ENCODE measurements at places on chromosomes 1 and 21.
A peak's percentile ranks its signal among the peaks of the same experiment; 100 is the strongest.

- DNase-seq = no peak
Observed at GRCh38 chr1:36572906-36573305, 90.2 kb upstream of the CSF3R start.

- no peak for DNase-seq
Observed at GRCh38 chr1:215523906-215524305, 43.2 kb upstream of the KCTD3 start.

DNA sequence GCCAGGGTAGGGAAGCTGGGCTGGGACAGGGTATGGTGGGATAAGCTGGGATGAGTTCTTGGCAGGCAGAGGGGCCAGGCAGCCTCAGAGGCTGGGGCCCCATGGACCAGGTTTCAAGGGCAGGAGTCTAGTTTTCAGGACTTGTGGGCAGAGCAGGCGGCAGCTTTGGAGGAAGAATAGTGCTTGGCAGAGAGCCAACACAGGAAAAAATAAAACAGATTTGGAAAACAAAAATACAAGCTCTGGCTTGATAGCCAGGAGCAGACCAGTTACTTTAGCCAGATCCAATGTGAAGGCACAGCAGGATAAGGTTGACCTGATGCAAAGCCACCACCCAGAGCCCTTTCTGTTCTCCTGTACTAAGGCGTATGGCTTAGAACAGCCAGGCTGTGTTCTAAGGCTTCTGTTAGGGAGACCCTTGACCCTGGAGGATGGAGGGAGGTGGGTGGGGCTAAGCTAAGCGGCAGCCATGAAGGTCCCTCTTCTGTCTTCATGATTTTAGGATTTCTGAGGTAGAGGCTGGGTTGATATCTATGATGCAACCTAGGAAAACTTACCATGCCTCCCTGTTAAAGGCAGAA is 5.5 kb downstream of the TRAF5 start:
- no peak for DNase-seq

GRCh38 chr1:25617625-25618432 is 1.2 kb downstream of the MAN1C1 start:
- peak; percentile 56 for DNase-seq

DNA sequence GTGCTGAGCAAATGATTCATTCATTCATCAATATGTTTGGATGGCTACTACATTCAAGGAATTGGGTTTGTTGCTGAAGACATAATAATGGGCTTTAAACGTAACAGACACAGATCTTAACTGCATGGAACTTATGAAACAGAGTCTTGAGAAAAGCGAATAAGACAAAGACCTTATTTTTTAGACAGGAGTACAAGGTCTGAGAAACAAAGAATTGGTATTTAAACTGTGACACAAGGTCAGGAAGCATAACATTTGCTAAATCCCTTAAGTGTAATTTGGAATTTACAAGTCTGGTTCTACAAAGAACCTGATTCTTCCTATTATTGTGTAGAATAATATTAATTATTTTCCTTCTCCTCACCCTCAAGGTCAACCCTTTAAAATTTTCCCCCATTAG is 565.4 kb upstream of the RGS18 start:
- no peak for DNase-seq

DNA sequence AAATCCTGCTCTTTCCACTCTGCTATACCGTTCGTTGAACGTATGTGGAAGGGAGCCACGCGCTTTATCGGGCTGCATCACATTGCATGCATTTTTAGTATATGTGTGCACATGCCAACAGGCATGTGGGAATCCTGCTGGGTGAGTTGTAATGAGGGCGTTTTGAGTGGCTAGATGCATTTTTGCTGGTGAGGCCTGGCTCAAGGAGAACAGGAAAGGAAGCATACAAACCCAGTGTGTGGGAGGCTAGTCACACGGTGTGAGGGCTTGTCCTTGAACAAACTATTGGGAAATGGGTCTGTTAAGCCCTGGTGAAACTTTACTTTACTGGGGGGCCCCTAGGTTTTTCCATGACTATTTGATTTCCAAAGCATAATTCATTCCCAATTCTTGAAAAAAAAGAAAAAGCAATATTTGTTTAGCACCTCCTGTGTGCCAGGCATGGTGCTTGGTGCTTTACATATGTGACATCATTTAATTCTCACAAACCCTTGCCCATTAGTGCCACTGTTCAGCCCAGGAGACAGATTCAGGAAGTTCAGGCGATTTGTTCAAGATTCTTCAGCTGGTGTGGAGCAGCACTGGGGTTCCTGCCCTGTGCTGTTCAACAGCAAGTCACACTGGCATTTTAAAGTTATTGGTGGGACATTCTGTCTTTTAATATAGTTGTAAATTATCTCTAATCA is 25.6 kb upstream of the JUN start:
- no peak for DNase-seq

GRCh38 chr1:159581422-159581821 is 6.2 kb upstream of the APCS start:
- DNase-seq = no peak

- no peak for DNase-seq
Observed at GRCh38 chr1:27755865-27756264, 17.2 kb upstream of the STX12 start.

DNA sequence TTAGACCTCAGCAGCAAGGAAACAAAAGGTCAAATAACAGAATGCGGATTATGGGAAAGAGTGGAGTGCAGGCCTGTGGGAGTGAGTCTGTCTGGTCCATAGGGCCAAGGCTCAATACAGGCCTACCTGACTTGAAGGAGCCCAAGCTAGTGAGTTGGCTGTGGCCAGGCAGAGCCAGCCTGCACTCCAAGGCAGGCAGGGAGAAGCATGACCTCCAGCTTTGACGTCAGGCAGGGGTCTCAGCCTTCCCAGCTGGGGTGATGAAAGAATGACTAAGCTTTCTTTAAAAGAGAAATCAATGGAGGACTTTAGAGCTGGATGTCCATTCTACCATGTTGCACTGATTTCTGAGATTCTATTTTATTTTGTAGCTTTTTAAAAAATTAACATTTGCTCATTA is 62.8 kb downstream of the RHOU start:
- DNase-seq = no peak

GRCh38 chr1:115356356-115356755 is 18.3 kb upstream of the NGF start:
- DNase-seq = no peak

- DNase-seq = no peak
Observed at GRCh38 chr1:170680428-170680827, 16.5 kb downstream of the PRRX1 start.

DNA sequence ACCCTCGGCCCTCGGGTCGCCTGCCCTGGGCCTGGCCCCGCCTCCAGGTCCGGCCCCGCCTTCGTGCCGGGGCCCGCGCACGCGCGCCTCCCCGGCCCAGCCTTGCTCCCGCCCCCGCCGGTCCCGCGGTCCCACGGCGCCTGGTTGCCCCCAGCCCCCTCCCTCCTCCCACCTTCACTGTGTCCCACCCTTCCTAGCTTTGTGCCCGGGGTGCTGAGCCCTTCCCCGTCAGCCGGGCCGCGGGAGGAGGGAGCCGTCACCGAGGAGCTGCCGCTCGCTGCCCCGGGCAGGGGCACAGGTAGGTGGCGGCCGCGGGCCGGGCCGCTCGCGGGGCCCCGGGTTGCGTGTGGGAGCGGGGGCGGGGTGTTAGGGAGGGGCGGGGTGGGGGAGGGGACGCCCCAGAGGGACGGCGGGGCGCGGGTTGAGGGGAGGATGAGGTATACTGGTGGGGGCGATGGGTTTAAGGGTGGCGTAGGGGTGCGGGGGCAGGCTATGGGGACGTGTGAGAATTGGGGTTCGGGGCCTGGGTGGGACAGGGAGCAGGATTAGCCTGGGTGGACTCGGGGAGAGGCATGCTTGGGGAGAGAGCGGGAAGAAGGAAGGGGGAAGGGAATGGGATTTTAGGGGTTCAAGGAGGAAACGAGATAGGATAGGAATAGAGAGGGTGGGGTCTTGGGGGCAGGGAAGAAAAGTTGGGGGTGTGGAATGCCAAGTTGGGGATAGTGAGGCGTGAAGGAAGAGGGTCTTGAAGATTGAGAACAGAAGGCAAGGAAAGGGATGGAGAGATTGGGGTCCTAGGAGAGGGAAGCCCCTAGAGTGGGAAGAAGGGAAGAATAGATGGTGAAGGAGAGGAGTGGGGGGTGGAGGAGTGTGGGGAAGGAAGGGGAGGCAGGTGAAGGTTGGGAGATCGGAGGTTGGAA is at the start of gene LRRC42:
Gene LRRC42 (plus strand): TSS at position 99 of the 920 bp plus-strand sequence. CDS start 5,650 bp downstream, outside the sequence.
- DNase-seq = no peak

- DNase-seq = no peak
Observed at GRCh38 chr1:191453487-191453886, 704.8 kb upstream of the RGS18 start.

- DNase-seq = no peak
Observed at GRCh38 chr1:61797045-61797755, 54.9 kb downstream of the PATJ start.

- no peak for DNase-seq
Observed at GRCh38 chr1:230105754-230106625, 39.0 kb downstream of the GALNT2 start.
